ENCODE measurements at places on chromosomes 1 and 21.

DNA sequence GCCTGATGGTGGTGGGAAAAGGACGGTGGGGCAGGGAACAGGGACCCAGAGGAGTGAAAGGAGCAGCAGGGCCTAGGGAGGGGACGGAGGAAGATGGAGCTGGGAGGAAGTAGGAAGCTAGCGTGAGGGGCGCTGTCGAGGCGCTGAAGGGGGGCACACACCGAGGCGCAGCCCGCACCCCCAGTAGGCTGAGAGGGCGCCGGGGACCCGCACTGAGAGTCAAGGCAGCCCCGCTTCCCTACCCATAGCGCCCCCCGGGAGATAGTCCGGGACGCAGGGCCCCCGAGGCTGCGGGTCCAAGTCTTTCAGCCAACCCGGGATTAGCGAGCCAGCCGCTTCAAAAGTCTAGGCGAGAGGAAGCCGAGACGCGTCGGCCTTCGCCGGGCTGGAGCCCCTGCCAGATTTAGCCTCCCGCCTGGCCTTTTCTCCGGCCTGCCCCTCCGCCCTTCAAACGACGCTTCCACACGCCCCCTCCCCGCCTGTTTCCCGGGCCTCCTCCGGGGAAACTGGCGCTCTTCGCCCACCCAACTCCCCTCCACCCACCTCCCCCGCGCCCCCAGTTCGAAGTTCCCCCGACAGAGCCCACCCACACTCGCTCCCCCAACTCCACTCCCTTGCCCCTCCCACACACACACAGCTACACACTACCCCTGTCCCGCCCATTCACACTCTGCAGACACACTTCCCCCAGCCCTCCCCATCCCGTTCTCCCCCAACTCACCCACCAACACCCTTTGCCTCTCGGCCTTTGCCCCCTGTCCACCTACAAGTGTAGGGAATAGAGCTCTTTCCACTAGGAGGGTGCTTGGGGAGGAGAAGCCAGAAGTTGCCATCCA is 7.8 kb upstream of the PROX1 start:
- no peak for DNase-seq

DNA sequence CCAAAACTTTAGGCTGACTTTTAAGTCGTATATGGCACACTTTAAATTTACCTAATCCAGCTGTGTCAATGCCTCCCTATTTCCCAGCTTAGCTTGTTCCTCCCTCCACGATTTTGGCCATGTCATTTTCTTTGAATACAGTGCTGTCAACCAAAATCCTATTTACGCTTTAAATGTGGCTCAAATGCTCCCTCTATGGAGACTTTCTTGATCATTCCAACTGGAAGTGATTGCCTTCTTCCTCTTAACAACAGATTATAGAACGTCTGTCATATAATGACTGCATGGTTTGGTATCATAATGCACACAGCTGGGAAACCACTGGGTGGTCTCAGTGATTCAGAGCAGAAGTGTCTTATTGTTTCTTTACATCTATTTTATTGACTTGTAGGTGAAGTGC is 18.9 kb upstream of the BATF3 start:
- DNase-seq, result no peak

DNA sequence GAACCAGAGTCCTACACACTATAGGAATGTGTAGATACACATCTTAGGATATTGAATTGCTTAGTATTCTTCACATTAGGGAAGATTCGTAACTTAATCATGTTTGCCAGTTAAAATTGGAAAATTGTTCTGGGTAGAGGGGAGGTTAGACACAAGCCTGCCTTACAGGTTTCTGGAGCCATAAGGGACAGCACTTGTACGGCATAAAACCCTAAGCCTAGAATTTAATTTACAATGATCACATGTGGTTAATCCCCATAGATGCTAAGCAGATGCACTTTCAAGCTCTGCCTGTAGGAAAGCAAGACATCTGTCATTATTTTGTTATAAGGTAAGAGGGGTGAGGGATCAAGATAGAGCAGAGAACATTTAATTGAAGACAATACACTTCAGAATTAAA is 820.7 kb downstream of the NCAM2 start:
- no peak for DNase-seq

DNA sequence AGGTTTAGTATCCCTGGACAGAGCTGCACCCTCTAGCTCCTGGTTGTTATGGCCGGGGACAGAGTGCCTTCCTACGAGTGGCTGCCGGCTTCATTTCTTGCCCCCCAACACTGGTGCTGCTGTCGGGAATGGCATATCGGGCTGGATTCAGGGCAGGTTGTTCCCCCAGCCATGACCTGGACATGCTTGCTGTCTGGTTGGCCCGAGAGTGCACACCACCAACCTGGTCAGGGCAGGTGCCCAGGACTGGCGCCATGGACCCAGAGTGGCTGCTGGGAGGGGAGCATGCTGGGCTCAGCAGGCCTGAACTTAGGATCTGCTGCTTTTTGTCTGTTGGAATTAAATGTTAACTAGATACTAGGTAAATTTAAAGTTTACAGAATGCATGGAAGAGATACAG is 21.8 kb downstream of the H6PD start:
- DNase-seq, result no peak

- no peak for DNase-seq
Observed at GRCh38 chr1:238119060-238119459, 228.3 kb upstream of the ZP4 start.

- no peak for DNase-seq
Observed at GRCh38 chr1:159439422-159439821, at the start of gene OR10J1. Gene OR10J1, plus strand, starts transcription at chr1:159439722. Its CDS starts 70 bp downstream, at chr1:159439792.

All from stimulated activated CD8-positive, alpha-beta memory T cell treated with anti-CD3 and anti-CD28 coated beads, Interleukin-4, amount 100 ng/mL, for 4 hours (primary cell).